ENCODE measurements at places on chromosomes 1 and 21.
A peak's percentile ranks its signal among the peaks of the same experiment; 100 is the strongest.

- peak; percentile 43 for DNase-seq
These were observed 20.6 kb downstream of the ATP6V1G3 start for GRCh38 chr1:198519639-198520501.

GRCh38 chr1:88060750-88061491, 623.2 kb upstream of the PKN2 start:
- no peak for DNase-seq

DNA sequence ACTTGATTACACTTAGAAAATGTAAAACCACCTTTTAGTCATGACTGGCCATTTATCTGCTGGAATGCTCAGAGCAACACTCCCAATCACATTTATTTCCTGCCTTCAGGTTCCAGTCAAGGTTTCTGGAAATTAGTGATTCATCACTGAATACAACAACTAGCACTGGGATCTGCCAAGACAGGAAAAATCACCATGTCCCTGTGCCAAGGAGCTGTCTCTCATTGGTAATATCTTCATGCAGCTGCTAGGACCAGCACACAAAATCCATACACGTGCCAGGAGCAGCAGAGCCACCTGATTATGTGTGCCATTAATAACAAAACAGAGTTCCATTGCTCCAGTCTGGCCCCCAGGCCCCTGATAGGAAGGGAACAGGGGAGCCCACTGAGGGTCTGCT, 194.6 kb downstream of the TNR start:
- no peak for DNase-seq

GRCh38 chr1:61152066-61152465, 69.7 kb downstream of the NFIA start:
- no peak for DNase-seq

GRCh38 chr1:231465051-231465450, 43.0 kb upstream of the EGLN1 start:
- no peak for DNase-seq
